ENCODE measurements at places on chromosomes 1 and 21.

GRCh38 chr1:2358072-2358471, 33.3 kb downstream of the MORN1 start:
- DNase-seq: no peak

GRCh38 chr1:228292609-228292911, 84.7 kb downstream of the OBSCN start:
- no peak for DNase-seq

DNA sequence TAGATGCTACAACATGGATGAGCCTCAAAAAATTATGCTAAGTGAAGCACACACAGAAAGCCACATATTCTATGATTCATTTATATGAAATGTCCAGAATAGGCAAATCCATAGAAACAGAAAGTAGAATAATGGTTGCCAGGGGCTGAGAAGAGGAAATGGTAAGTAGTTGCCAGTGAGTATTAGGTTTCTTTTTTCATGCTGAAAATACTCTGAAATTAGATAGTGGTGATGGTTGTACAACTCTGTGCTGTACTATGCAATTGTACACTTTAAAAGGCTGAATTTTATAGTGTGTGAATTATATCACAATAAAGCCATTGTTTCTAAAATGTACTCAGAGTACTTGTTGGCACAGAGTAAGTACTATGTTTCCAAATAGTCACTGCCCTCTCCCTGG, 15.5 kb upstream of the GFI1 start:
- peak; percentile 75 for DNase-seq

- no peak for DNase-seq
Observed at GRCh38 chr1:214568328-214568727, 16.9 kb upstream of the PTPN14 start.

GRCh38 chr1:67713057-67713846, 28.3 kb downstream of the GADD45A start:
- DNase-seq: no peak

DNA sequence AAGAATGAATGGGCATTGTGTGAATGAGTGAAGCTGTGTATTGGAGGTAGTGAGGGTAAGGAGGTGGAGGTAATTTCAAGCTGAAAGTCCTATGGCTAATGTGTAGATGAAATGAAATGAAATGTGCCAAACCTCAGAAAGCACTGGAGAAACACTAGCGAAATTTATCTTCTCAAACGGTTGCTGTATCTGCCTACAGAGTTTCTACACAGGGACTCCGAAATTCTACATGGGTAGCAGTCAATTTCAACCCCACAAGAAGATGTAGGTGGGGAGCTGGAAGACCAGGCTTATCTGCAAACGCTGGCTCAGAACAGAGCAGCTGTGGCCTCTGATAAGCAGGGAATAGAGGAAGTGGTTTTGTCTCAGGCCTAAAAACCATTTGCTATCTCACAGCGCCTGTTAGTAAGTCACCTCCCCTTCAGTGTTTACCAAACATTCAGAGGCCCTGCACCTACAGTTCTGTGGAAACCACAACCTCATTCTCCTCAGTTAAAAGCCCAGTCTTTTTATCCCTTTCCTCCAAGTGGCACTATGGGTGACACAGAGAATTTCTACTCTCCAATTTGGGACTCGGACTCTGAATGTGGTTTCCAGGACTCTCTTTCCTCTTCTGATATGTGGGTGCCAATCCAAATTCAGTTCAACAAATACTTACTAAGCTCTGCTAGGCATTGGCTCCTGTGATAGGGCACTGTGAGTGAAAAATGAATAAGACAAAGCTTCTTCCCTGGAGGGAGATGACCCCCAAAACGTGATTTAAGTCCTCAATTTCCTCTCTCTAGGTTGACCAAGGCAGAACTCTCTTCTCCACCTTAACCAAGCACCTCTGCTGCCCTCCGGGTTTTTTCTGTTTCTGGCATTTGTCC, 17.2 kb upstream of the SLAMF6 start:
- DNase-seq: peak; percentile 94

- no peak for DNase-seq
Observed at GRCh38 chr1:109991400-109991925, 6.9 kb downstream of the AHCYL1 start.

- DNase-seq: no peak
Observed at GRCh38 chr1:13983393-13983792, 283.4 kb downstream of the PRDM2 start.

- DNase-seq: peak; percentile 80
Observed at GRCh38 chr21:44949779-44950198, 10.0 kb downstream of the SLX9 start.

GRCh38 chr1:101233495-101233894, 3.3 kb upstream of the S1PR1 start:
- no peak for DNase-seq

GRCh38 chr1:67863637-67864036, 30.4 kb upstream of the GNG12 start:
- no peak for DNase-seq

- DNase-seq: no peak
Observed at GRCh38 chr1:193192586-193192985, 6.2 kb upstream of the B3GALT2 start.

DNA sequence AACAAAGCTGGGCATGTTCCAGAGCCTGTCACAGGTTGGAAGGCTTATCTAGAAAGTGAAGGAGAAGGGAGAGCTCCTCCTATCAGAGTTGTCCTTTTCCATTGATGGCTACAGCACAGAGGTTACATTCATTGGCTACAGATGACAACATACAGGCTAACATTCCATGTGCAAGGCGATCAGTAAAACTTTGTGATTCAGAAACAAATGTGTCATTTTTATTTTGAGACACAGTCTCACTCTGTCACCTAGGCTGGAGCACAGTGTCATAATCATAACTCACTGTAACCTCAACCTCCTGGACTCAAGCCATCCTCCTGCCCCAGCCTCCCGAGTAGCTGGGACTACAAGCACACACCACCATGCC, 32.6 kb downstream of the TRIM67 start:
- DNase-seq: no peak

DNA sequence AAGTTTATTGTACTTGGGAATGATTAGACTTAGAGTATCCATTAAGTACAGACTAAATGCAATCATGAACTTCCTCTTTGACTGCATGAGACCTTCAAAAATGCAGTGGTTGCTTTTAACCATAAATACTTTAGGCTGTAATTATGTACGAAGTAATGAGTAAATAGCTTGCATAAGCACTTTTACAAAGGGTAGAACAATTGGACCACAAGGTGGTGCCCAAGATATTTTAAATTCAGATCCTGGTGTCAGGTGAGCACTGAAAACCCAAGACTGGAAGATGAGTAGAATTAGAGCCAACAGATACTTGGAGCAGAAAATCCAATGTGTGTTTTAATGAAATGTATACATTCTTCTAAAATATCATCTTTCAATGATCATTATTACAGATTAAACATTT, 43.4 kb upstream of the RHOU start:
- peak; percentile 75 for DNase-seq

DNA sequence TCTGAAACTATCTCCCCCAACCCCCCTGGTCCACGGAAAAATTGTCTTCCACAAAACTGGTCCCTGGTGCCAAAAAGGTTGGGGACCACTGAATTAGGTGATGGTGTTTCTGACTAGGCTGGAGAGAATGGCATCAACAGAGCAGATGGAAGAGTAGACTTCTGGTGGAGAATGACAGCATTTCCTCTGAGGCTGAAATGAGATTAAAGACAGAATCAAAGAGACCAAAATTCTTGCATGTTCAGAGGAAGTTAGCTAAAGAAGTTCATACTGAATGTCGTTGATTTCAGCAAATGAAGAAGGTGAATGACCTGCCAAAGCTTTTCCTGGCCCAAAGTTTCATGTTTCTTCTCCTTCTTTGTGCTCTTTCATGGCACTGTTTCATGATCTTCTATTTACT, 188.2 kb upstream of the RUNX1 start:
- DNase-seq: no peak

- no peak for DNase-seq
Observed at GRCh38 chr1:79848316-79848715, 841.8 kb upstream of the ADGRL4 start.

- DNase-seq: no peak
Observed at GRCh38 chr1:71047635-71048607, at the start of gene PTGER3. PTGER3 (minus strand) TSS chr1:71047816; CDS start chr1:71047577, 239 bp downstream.

DNA sequence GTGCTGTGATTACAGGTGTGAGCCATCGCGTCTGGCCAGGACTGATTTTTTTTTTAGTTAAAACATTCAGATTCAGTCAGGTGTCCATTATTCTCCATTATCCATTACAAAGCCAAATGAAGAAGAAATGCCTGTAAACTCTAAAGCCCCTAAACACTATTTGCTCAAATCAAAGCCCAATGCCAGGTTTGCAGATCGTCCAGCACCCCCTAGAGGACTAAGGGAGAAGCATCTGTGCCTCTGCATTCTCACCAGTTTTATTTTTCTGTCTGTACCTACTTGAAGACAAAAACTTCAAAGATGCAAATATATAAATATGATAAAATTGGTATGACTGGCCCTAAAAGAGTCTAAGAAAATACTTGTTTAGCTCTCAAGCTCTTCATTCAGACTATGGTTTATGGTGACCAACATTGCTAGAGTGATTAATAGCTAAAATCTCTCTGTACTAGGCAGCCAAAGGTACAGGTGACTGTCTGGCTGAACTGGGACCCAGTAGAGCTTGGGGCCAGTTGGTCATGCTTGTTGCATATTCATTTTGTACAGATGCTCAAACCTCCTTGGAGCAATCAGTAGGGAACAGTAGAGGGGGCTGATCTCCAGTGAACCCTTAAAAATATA, 138.4 kb downstream of the SYT2 start:
- DNase-seq: peak; percentile 70

DNA sequence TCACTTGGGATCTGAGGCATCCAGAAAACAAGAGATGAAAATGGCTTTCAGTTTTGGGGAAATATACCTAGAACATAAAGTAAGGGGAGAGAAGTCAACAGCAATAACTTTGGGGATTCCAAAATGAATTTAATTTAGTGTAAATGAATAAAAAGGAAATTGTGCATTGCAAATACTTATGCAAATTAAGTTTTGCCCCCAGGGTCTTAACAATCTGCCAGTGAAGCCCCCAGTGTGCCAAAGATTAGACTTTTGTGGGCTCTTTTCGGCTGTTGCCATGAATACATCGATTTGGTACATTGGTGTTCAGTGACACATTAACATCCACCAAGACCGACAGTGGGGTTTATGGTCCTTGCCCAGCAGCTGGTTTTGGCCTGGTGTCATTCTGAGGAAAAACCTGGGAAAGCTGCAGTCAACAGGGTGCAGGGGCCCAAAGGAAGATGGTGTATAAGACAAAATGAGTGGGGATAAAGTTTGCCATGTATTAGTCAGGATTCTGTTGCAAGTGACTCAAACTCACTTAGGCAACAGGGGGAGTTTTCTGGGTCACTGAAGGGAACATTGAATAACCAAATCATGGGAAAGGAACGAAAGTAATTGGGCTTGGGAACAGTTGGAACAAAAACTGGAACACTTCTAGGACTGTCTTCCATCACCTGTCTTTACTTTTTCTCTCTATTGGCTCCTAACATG, 30.2 kb upstream of the IGSF3 start:
- no peak for DNase-seq

GRCh38 chr1:187762118-187762517, 933.4 kb downstream of the PLA2G4A start:
- no peak for DNase-seq

DNA sequence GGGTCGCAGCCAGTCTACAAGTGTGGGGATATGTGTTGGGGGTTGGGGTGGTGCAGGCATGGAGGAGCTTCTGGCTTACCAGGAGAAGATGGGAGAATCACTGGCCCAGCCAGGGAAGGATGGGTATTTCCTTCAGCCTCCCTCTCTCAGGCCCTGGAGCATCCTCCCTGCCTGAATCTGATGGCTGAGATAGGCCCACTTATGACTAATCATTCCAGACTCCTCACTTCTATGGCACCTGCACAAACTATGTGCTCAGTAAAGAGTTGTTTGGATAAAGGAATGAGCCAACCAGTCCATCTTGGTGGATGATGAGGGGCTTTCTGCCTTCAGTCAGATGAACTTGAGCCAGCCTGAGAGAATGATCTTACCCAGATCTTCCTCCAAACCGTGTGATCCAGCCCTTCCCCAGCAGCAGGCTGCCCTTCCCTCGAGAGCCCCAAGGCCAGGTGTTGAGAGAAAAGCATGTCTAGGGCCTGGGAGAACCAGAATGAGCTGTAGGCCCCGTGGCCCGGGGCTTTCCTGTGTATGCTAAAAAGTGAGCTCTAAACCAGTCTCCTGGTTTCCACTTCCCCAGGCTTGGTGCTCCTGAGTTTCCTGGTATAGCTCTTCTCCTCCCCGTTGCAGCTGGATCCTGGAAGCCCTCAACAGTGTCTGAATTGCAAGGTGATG, 1.3 kb downstream of the GPA33 start:
- DNase-seq: no peak

DNA sequence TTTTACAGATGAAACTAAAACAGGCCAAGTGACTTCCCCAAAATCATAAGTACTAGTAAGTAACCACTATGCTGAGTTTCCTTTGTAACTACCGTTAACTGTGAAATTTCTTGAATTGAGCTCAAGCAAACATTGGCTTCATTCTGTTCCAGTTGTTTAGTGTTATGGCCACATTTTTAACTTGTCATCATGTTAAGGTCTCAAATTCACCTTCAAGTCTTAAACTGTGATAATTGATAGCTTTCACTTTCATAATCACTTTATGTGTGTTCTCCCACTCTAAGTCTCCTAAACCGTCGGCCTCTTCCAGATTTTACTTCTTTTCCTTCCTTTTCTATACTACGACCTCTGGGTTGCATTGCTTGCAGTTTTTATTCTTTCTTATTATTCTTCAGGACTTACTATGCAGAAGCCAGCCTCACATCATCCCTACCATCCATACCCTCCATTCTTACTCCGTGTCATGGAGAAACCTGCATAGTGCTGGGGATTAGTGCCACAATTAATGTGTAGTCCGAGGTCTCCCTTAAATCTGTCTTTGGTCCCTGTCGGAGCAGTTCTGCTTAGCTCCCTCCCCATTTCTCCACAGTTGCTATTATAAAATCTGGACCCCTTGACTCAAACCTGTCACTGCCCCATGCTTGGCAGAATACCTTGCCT, 5.8 kb downstream of the KIF1B start:
- DNase-seq: no peak

DNA sequence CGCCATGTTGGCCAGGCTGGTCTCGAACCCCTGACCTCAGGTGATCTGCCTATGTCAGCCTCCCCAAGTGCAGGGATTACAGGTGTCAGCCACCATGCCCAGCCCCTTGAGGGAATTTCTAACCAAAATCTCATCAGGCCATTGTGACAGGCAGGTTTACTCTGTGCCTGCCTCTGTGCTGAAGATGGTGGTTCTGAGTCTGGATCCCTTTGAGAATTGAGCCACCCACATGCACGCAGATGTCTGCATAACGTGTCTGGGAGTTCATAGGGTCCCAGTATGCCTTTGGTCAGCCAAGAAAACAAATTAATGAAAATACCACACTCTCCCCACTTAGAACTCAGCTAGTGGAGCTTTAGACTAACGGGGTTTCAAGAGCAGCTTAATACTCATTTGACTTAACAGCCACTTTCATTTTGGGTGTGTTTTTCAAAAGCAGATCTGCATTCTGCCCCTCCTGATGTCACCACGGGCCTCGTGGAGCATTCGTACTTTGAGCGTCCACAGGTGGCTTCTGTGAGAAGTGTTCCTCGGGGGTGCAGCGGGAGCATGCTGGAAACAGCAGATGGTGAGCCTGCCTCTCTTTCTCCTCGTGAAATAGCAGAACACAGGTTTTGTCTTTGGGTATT, 45.3 kb downstream of the DIP2A start:
- no peak for DNase-seq

GRCh38 chr1:99369154-99369553, 104.9 kb downstream of the PLPPR4 start:
- no peak for DNase-seq
